Activated CD4-positive, alpha-beta T cell treated with anti-CD3 and anti-CD28 coated beads, Interleukin-2, amount 50 U/mL, for 4 hours (primary cell): ENCODE measurements at places on chromosomes 3 and 15.
A peak's percentile ranks its signal among the peaks of the same experiment; 100 is the strongest.

- no peak for DNase-seq
Measured at GRCh38 chr3:195162033-195162669, 108.8 kb downstream of the XXYLT1 start.

GRCh38 chr3:159856590-159857104 is 132.0 kb upstream of the IL12A start:
- DNase-seq: no peak

- no peak for DNase-seq
Measured at GRCh38 chr15:98955961-98956723, 51.5 kb downstream of the PGPEP1L start.

DNA sequence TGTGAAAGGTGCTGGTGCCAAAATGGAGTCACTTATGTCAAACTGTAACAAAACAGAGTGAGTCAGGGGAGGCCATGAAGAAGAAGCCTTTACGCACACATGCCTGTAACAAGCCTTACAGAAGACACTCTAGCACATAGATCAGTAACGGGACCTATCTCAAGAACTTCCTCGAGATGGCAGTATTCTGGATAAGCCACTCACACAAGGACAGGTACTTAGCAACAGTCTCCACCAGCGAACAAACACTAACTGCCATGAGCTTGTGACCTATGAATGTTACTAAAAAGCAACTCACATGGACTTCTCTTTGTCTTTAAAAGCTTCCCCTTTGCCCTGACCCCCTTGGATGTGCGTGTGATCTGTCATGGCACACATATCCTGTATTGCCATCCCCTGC is 235.1 kb downstream of the CD47 start:
- DNase-seq: no peak

GRCh38 chr3:186368176-186368575 is 6.1 kb upstream of the DGKG start:
- DNase-seq: no peak

GRCh38 chr3:66722675-66723074 is 221.9 kb upstream of the LRIG1 start:
- no peak for DNase-seq

DNA sequence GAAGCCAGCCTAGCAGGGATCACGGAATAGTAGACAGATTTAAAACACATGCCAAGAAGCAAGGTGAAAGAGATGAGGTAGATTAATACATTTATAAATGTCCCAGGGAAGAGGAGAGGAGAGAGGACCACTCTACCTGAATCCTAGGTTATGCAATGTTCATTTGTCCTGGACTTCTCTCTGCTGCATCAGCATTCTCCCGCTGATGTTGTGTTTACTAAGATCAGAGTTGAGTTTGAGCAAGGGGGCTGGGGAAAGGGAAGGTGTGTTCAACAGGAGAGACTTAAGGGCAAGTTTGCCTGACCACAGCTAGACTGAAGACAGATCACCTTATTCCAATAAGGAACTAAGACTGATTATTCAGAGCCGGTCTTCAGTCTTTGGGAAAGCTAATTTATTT is 1.1 kb upstream of the KPNA1 start:
- no peak for DNase-seq

DNA sequence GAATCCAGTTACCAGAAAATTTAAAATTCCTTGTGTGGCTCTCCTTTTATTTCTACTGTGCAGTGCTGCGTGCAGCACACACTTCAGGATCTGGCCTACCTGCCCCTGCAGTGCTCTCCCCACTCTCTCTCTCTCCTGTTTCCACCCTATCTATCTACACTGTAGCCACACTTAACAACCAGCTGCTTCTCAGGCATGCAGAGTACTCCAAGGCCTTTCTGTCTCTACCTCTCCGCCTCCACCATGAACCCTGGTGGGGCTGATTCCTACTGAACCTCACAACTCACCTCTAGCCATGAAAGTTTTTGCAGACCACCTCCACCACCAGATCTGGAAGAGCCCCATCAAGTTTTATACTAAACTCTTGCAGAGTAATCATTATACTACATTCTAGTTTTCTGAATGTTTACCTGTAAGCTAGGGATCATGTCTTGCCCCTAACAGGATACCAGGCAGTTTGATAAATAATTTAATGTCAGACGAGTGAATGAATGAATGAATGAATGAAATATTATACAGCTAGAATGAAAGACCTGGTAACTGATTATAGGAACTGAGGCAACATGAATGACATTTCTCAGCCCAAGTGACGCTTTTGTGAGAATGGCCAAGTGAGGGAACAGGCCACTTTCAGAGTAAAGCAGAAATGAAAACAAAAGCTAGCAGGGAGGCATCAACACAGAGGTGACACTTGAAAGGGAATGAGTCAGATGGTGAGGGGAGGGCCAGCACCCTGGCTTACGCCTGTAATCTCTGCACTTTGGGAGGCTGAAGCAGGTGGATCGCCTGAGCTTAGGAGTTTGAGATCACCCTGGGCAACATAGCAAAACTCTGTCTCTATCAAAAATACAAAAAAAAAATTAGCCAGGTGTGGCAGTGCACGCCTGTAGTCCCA is 363.5 kb downstream of the FOXP1 start:
- DNase-seq: peak; percentile 24

- DNase-seq: no peak
Measured at GRCh38 chr15:70995383-70995970, 102.9 kb downstream of the LRRC49 start.

- DNase-seq: no peak
Measured at GRCh38 chr3:66265649-66266048, 44.8 kb downstream of the SLC25A26 start.

GRCh38 chr15:89614164-89614563 is 38.9 kb downstream of the TICRR start:
- DNase-seq: no peak

DNA sequence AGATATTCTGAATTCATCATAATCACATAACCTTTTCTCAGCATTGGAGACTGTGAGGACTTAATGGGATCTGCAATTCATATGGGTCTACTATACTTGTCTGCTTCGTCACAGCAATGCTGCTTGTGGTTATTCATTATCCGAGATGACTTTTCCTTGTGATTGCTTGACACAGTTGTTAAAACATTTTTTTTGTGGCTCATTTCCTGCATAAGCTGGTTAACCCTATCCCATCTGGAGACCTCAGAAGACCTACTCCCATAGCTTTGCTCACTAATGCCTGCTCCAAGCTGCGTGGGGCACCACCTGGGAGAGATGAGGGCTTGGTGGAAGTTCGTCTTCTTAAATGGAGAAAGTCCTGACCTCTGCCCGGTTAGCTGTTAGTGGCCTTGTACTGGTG is 360.8 kb downstream of the CHST2 start:
- DNase-seq: no peak

GRCh38 chr3:115789481-115789880 is 166.2 kb downstream of the GAP43 start:
- DNase-seq: no peak

DNA sequence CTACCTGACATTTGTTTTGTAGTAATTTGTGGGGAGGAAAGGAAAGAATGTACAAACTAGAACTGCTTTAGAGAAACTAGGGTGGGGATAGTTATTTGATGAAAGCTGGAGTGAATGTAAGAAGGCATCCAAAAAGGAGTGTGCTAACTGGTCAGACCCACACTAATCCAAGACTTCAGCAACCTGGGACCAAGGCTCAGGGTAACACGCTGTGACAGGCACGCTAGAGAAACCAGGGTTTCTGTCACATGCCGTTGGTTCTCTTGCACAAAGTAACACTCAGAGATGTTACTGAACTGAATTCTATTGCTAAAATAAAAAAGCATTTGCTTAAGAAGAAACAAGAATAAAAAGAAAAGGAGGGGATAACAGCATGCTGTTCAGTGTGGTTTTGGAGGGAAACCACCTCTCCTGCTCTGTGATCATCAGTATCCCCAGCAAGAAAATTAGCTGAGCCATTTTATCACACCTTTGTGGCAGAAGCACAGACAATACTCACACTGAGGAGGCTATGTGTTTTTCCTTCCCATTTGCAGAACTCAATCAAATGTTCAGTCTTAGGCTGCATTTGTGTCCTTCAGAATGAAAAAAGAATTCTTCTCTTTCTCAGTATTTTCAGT is 2.8 kb upstream of the CCDC80 start:
- no peak for DNase-seq

- DNase-seq: no peak
Measured at GRCh38 chr15:94480289-94480834, 249.0 kb downstream of the MCTP2 start.

DNA sequence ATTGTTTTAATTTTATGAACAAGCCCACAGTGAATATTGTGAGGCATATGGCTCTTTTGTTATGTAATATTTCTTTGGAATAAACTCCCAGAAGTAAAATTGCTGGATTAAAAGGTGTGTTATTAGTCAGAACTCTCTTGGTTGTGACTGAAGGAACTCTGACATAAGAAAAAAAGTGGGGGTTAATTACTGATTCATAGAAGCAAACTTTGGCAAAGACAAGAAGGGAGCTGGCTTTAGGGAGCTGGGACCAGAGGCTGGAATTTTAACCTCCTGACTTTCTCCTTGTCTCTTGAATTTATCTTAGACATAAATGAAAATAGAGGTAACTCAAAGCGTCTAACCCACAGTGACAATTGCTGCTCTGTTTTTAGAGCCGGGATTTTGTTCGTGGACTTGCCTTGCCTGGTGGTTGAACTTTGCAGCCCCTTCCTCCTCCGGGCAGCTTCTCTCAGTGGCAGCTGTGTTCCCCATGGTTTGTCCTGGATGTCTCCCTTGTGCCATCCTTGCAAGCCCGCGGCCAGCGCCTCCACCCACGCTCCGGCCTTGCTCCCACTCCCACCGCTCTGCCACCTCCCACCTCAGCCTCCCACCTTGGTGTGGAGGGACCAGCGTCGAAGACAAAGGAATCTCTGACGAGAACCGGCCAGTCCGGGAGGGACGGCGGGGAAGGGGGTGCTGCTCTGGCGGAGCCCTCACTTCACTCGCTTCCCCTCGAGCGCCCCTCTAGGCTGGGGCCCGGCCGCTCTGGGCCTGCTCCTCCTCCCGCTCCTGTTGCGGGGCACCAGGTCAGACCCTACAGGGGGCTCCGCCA is 28.0 kb downstream of the ARHGAP31 start:
- DNase-seq: no peak

DNA sequence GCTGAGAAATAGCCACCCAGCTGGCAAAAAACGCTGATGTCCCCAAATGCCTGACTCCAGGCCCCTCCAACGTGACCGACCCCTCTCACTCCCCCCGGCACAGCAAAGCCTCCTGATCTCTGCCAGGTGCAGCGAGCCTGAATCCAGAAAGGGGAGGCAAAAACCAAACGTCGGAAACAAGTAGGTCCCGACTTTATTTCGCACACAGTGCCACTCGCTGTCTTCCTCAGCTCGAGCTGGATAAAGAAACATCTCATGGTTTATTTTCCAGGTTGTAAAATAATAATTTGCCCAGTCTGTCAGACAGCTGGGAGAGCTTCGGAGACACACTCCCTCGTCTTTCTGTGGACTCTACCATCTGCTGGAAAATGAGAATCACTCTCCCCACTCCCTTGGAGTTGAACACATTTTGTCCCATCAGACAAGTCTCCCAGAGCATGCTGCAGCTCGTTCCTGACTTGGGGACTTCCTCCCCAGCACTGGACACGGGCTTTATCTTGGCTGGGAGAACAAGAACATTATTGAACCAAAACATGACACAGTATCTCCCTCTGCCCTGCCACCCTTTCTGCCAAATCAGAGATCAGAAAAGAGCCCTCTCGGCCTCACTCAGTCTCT is 142.8 kb downstream of the NUP210 start:
- DNase-seq: no peak

GRCh38 chr3:174441588-174442301 is 417.4 kb upstream of the NAALADL2 start:
- DNase-seq: no peak

- no peak for DNase-seq
Measured at GRCh38 chr3:116038968-116039650, 406.2 kb downstream of the LSAMP start.

GRCh38 chr3:105801397-105801796 is 67.4 kb downstream of the CBLB start:
- no peak for DNase-seq

- no peak for DNase-seq
Measured at GRCh38 chr3:123148772-123149171, 53.0 kb upstream of the SEC22A start.

DNA sequence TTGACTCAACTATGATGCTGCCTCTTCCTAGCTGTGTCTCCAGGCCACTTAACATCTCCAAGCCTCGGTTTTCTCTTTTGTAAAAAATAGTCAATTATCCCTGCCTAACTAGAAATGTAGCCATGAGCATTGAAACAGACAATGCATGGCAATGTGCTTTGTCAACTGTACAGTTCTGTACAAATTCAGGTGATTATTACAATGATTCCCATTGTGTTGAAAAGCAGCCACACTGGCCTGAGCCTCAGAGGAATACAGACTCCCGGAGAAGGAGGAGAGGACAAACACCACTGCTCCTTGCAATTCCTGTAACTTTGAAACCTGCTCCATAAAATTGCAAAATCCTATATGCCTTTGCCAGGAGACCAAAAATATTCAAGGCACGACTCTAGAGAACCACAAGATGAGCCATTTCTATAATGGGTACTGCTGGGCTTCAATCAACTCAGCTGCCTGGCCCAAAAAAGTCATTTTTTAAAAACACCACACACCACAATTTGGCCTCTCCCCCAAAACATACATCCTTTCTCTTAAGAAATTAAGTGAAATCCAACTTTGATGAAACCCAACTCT is 28.6 kb downstream of the DAPK2 start:
- no peak for DNase-seq

- no peak for DNase-seq
Measured at GRCh38 chr3:78986416-78987101, 781.2 kb downstream of the ROBO1 start.

GRCh38 chr3:193762657-193763056 is 169.6 kb downstream of the OPA1 start:
- DNase-seq: no peak

GRCh38 chr15:58546066-58546591 is 114.3 kb downstream of the LIPC start:
- DNase-seq: no peak

DNA sequence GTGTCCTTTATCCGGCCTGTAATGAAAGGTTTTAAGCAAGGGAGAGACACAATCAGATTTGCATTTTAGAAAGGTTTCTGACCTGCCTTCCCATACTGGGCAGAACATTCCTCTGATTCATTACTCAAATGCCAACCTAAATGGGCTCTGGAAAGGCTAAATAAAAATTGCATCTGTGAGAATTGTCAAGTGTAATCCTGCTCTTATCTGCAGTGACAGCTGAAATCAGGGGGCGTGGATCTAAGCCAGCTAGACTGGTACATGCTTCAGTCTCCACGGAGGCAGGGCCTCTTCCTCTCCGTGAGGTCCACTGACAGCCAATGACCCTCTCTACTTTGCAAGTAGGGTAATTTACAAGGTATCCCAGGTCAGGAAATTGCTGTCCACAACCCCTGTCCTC is 32.5 kb upstream of the MINAR1 start:
- DNase-seq: no peak

DNA sequence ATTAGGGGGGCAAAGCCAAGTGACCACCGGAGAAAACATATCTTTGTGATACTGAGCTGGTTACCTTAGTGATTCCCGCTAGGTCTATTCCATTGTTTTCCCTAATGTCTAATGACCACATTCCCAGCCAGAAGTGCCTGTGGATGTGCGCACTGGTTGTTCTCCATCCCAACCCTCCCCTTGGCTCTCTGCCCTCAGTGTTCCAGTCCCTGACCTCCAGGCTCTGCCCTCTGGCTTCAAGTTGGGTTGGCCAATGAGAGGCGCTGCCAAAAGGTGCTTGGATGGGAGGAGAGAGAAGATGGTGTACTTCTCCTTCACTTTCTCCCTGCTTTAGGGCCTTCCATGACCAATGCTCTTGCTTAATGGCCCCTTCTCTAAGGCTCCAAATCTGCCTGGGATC is 2.4 kb downstream of the COLQ start:
- no peak for DNase-seq

- no peak for DNase-seq
Measured at GRCh38 chr3:194757647-194758061, 72.0 kb downstream of the FAM43A start.

- DNase-seq: no peak
Measured at GRCh38 chr3:94626573-94626972, 563.7 kb downstream of the NSUN3 start.
